Transverse colon (tissue), 4 donors: ENCODE measurements at places on chromosomes 4 and X. TPM values are rescaled to one million over a fixed set of nuclear protein-coding genes. Genes with fewer than 3 reads are reported as not detected.

GRCh38 chrX:149456476-149457245 is 48.4 kb downstream of the IDS start:
- DNase-seq: no peak
- H3K27ac ChIP-seq: no peak overlapping the region
- no peak overlapping the region for H3K4me3 ChIP-seq
- no peaks in the 10 kb centered on the region for H3K4me1 ChIP-seq
- no peaks in the 10 kb centered on the region for H3K36me3 ChIP-seq

- H3K27ac ChIP-seq: no peak overlapping the region
- no peak for DNase-seq
- H3K4me1 ChIP-seq: peaks cover 24% of the 10 kb centered on the region
- no peaks in the 10 kb centered on the region for H3K27me3 ChIP-seq
- no peaks in the 10 kb centered on the region for H3K36me3 ChIP-seq
Observed at GRCh38 chr4:139972305-139972704, 181.7 kb downstream of the MAML3 start.

DNA sequence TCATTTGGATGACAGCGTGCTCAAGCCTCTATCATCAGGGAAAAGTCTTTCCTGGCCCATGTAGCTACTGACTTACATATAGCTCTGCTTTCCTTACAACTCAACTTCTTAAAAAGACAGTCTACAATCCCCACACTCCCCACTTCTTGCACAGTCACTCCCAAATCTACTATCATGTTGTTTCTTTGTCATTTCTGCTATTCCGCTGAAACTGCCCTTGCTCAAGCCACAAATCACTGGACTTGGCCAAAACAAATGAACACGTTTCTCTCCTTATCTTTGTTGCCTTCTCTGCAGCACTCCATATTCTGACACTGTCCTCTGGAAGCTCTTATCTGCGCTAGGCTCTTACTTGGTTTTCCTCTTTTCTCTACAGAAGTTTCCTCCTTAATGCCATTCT is 28.2 kb downstream of the GPRIN3 start:
- H3K36me3 ChIP-seq: no peaks in the 10 kb centered on the region
- H3K27ac ChIP-seq: no peak overlapping the region
- H3K27me3 ChIP-seq: no peaks in the 10 kb centered on the region
- no peak overlapping the region for H3K4me3 ChIP-seq

GRCh38 chr4:165965503-165965902 is 92.5 kb downstream of the TLL1 start:
- H3K27me3 ChIP-seq: no peaks in the 10 kb centered on the region
- no peaks in the 10 kb centered on the region for H3K4me1 ChIP-seq
- no peak for DNase-seq
- H3K4me3 ChIP-seq: no peak overlapping the region
- H3K27ac ChIP-seq: no peak overlapping the region
- no peaks in the 10 kb centered on the region for H3K36me3 ChIP-seq

- no peak overlapping the region for H3K27ac ChIP-seq
- no peaks in the 10 kb centered on the region for H3K4me1 ChIP-seq
- DNase-seq: no peak
- H3K4me3 ChIP-seq: no peak overlapping the region
- H3K36me3 ChIP-seq: no peaks in the 10 kb centered on the region
Observed at GRCh38 chr4:72473434-72473900, 95.6 kb downstream of the ADAMTS3 start.

- no peak for DNase-seq
- H3K27ac ChIP-seq: no peak overlapping the region
- no peaks in the 10 kb centered on the region for H3K36me3 ChIP-seq
- H3K4me3 ChIP-seq: no peak overlapping the region
Observed at GRCh38 chr4:102305666-102306065, 39.6 kb downstream of the SLC39A8 start.

DNA sequence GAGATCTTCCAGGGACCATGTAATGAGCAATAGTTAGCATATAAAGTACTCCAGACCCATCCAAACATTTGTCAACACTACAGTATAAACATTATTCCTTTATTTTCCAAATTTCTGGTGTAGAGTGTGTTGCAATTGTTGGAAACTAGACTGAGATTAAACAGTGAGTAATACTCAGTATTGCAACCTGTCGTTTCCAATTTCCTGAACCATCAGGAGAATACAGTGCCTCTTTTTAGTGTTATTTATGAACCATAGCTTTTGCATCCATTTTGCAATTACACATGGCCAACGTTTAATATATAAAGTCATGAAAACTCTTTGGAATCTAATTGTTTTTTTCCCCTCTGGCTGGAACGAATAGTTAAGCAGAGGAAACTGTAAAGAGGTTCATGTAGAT is 58.3 kb upstream of the DHRSX start:
- no peak for DNase-seq
- no peaks in the 10 kb centered on the region for H3K4me1 ChIP-seq
- no peak overlapping the region for H3K4me3 ChIP-seq
- H3K27ac ChIP-seq: no peak overlapping the region
- no peaks in the 10 kb centered on the region for H3K36me3 ChIP-seq

DNA sequence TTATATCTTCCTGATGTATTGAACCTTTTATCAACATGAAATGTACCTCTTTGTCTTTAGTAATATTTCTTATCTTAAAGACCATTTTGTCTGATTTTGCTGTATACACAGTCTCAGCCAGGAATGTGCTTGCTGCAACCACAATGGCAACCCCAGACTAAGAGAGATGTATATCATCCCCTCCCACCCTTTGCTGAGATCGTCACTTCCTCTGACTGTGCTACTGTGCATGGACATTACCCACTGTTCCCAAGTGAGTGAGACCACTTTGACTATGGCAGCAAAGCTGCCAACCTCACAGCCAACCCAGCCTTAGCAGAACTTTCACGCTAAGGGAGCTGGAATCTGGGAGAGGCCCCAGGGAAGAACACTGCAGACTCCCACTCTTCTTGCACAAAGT is 46.0 kb downstream of the EIF2S3 start:
- H3K27me3 ChIP-seq: no peaks in the 10 kb centered on the region
- H3K27ac ChIP-seq: no peak overlapping the region
- no peaks in the 10 kb centered on the region for H3K4me1 ChIP-seq

- peaks cover 13% of the 10 kb centered on the region for H3K4me1 ChIP-seq
- H3K36me3 ChIP-seq: no peaks in the 10 kb centered on the region
- no peak overlapping the region for H3K27ac ChIP-seq
- H3K27me3 ChIP-seq: peaks cover 86% of the 10 kb centered on the region
Observed at GRCh38 chr4:37245391-37245954, 930 bp downstream of the NWD2 start.

DNA sequence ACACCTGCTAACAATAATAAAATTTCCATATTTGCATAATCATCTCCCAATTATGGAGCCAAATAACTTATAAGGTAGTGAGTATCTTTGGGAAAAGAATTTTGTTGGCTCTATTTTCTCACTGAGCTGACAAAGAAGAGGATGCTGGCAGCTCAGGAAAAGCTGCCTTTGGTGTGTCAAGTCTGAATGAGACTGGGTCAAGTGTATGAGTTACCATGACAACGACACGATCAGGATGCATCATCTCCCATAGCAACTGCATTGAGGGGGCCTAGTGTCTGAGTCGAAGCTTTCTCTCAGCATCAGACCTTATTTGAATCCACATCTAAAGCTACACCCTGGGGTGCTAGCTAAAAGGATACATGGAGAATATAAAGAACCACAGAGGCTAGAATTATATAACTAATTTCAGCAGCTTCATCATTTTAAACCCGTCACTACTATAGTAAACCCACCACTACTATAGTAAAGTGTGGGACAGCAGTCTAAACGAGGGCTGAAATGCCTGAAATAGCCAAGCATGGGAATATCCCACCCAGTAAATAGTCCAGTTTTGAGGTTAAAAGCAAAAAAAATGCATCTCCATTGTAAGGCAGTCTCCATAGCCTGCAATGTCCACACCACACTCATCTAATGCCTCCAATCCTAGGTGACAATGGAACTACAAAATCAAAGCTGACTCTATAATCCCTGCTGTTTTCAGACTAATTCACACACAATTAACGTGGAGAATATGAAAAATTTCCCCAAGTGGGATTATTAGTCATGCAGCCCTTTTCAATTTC is 16.0 kb downstream of the GSPT2 start:
- DNase-seq: no peak
- H3K4me3 ChIP-seq: no peak overlapping the region
- no peak overlapping the region for H3K27ac ChIP-seq
- no peaks in the 10 kb centered on the region for H3K27me3 ChIP-seq
- H3K36me3 ChIP-seq: no peaks in the 10 kb centered on the region

GRCh38 chrX:72100824-72101351 is 30.8 kb downstream of the RTL5 start:
- H3K4me3 ChIP-seq: no peak overlapping the region
- H3K4me1 ChIP-seq: no peaks in the 10 kb centered on the region
- H3K27me3 ChIP-seq: no peaks in the 10 kb centered on the region
- no peak overlapping the region for H3K27ac ChIP-seq

- H3K4me3 ChIP-seq: no peak overlapping the region
- H3K4me1 ChIP-seq: no peaks in the 10 kb centered on the region
- H3K36me3 ChIP-seq: no peaks in the 10 kb centered on the region
- H3K27me3 ChIP-seq: no peaks in the 10 kb centered on the region
- H3K27ac ChIP-seq: no peak overlapping the region
Observed at GRCh38 chr4:165684177-165684805, 188.7 kb upstream of the TLL1 start.

- DNase-seq: peak; percentile 60
- H3K4me3 ChIP-seq: no peak overlapping the region
- no peaks in the 10 kb centered on the region for H3K27me3 ChIP-seq
- peak overlapping the region; percentile 56 for H3K27ac ChIP-seq
Observed at GRCh38 chr4:88134536-88135355, 23.7 kb downstream of the ABCG2 start.

- no peak overlapping the region for H3K4me3 ChIP-seq
- H3K4me1 ChIP-seq: no peaks in the 10 kb centered on the region
- DNase-seq: no peak
- H3K27me3 ChIP-seq: no peaks in the 10 kb centered on the region
- no peak overlapping the region for H3K27ac ChIP-seq
Observed at GRCh38 chr4:47061435-47061834, 30.1 kb downstream of the GABRB1 start.

Gene AMOT
- 19.4 TPM for total RNA-seq

Gene DCAF12L2
- total RNA-seq: not detected

Gene STEEP1
- 26.9 TPM for total RNA-seq
